ENCODE measurements at places on chromosomes 7 and 10.

- DNase-seq: no peak
Observed at GRCh38 chr10:28014651-28015050, 15.8 kb upstream of the ODAD2 start.

DNA sequence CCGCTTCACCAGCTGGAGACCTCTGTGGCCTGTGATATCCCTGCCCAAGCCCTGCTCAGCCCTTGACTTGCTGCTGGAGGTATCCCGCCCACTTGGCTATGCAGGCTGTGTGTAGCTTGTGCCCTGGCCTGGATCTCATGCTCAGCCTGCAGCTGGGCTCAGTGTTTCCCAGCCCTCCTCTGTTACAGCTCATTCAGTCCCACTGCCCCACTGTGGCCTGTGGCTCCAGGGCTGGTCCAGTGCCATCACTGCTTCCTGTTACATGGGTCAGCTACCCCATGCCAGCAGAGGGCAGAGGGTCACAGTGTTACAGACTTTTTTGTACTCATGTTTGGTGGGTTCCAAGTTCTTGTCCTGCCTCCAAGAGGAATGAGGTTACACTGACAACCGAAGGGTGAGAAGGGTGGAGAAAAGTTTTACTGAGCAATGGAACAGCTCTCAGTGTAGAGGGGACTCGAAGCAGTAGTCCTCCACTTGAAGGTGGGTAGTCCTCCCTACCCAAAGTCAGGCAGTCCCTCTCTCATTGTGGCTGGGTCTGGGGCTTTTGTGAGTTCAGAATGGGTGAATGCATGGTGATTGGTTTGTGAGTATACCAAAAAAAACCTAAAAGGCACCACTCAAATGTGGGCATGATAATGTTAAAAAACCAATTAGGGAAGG is 100.4 kb downstream of the ANKRD7 start:
- no peak for DNase-seq

DNA sequence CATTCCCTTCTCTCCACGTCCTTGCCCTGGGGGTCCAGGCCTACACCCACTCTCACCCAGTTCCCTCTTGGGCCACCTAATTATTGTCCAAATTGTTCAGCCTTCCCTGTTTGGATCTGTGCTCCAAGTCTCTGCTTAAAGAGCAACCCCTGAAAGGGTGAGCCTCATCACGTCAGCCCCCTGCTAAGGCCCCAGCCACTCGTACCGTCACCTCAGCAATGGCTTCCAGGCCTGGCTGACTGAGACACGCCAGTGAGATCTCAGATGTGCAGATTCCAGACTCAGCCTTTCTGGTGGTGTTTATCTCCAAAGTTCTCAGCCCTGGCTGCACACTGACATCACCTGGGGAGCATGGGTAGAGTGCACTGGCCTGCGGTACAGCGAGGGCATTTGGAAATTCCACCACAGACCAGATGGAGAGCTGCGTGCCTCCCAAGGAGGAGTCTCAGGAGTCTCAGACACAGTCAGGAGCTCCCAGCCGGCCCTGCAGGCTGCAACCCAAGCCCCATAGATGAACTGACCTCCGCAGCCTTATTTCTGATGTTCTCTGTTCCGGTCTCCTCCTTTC is 87.5 kb downstream of the PRKAG2 start:
- DNase-seq: no peak

- DNase-seq: no peak
Observed at GRCh38 chr10:5800782-5801181, 12.5 kb downstream of the GDI2 start.

GRCh38 chr7:134757938-134758337 is 21.5 kb upstream of the CALD1 start:
- no peak for DNase-seq

DNA sequence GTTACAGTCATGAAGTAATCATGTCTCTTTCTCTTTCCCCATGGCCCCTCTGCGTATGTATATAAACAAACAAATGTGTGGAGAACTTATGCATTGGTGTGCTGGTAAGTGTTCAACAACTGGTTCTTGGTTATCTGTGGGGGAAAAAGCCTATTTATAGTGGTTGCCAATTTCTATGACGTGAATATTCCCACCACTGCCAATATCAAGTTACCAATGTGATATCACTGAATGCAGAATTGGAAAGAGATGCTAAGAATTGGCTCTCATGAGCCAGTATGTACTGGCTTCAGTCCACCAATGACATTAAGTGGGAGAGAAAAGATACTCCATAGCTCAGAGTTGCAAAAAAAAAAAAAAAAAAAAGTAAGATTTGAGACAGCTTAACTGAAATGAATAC is 399.7 kb downstream of the REEP3 start:
- DNase-seq: no peak

- DNase-seq: no peak
Observed at GRCh38 chr10:121942749-121943416, 15.1 kb upstream of the ATE1 start.

GRCh38 chr7:159033956-159034355 is 110.7 kb downstream of the VIPR2 start:
- DNase-seq: no peak

- no peak for DNase-seq
Observed at GRCh38 chr7:91242097-91242844, 22.0 kb upstream of the FZD1 start.

- no peak for DNase-seq
Observed at GRCh38 chr10:66695046-66695445, 230.8 kb upstream of the LRRTM3 start.

DNA sequence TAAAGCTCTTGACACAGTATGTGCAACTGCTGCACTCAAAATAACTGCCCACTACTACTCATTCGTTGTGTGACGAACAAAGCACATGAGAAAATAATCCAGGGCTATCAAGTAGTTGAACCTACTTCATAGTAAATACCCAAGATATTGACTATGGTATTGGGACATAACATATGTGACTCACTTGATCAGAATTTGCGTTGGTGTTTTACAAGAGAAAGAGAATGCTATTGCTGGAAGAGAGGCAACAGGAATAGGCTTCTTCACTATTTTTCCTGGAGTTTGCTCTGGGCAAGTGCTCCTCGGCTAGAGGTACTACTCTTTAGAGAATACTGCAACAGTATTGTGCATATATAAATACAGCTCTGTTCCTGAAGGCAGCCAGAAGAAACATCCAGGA is 2.5 kb downstream of the DGKB start:
- no peak for DNase-seq

DNA sequence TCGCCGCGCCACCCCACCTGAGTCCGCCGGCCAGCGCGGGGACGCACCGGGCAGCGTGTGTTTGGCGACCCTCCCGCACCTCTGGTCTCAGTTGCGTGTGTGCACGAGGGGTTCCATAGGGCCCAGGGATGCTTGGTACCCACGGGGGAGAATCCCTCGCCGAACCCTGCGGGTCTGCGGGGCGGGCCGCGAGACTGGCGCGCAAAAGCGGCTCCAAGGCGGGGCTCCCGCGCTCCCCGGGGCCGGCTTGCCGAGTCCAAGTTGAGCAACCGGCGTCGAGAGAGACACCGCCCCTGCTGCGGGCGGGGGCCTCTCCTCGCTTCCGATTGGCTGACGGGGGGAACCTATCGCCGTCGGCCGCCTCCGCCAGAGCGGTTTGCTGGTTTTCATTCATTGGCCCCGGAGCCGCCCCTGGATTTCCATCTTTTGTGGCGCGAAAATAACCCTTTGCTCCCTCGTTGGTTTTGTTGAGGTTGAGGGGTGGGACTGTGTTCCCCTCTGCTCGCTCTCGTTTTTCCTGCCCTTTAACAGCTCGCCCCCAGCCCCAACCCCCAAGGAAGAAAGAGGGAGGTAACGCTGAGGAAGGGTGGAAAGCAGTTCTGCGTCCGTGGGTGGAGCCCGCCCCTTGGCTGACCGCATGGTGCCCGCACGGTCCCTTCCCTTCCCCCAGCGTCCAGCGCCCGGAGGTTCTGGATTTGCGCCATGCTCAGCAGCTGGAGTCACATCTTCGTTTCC is 4.0 kb upstream of the IGF2BP3 start:
- no peak for DNase-seq

- DNase-seq: no peak
Observed at GRCh38 chr7:19206721-19207120, 61.5 kb upstream of the FERD3L start.

GRCh38 chr7:69172357-69173077 is 425.8 kb upstream of the AUTS2 start:
- DNase-seq: no peak

DNA sequence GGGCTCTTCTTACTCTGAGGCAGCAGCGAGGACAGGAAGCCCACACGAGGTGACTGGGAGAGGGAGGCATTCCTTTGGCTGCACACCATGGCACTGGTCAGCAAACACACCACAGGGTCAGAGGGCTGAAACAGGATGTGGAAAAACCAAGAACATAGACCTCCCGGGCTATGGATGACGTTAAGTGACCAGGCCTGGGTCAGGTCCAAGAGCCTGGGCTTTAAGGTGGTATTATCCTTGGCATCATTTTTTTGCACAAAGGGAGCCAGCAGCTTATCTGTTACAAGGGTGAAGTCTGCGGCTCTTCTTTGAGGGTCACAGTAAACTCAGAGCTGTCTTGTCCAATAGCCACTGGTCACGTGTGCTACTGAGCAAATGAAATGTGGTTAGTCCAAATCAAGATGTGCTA is 7.0 kb downstream of the WDR91 start:
- no peak for DNase-seq

- DNase-seq: no peak
Observed at GRCh38 chr10:112203328-112204076, 19.9 kb upstream of the GPAM start.

DNA sequence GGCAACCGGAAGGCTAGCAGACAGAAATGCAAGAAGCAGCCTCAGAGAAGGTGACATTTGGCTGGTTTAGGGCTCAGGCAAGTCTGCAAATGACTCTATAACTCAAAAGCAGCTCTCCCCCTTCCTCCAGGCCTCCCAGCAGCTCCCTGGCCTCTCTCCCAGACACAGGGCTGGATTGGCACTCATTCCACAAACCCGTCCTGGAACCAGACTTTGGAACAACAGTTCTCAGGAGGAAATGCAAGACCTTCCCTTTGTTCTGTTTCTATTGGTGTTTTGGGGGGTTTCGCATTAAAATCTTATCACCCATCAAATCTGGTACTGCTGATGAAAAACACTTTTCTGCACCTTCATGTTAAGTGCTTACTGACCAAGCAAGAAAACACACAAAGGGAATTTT is 40.3 kb upstream of the EFCAB10 start:
- DNase-seq: no peak

DNA sequence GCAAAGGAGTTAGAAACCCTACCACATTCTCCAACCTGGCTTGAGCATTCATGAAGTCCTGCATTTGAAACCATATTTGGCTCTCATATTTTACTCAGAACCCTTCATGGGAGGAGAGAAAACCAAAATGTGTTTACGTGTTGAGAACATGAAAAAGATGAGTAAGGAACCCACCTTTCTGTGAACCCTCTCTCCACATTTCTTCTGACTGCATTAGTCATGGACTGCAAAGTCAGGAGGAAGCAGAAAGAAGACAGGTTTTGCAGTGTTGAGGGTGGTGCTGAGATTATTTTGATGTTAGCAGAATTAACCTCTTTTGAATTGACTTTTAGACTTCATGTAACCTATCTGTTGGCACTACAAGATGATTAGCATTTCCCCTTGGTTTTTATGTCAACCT is 4.9 kb downstream of the IFIT1B start:
- DNase-seq: no peak

- no peak for DNase-seq
Observed at GRCh38 chr7:120617275-120617674, 240.7 kb downstream of the TSPAN12 start.

All from activated naive CD8-positive, alpha-beta T cell treated with anti-CD3 and anti-CD28 coated beads, Interleukin-2, amount 50 U/mL, for 16 hours (primary cell).